ENCODE measurements at places on chromosomes 7 and 10.

DNA sequence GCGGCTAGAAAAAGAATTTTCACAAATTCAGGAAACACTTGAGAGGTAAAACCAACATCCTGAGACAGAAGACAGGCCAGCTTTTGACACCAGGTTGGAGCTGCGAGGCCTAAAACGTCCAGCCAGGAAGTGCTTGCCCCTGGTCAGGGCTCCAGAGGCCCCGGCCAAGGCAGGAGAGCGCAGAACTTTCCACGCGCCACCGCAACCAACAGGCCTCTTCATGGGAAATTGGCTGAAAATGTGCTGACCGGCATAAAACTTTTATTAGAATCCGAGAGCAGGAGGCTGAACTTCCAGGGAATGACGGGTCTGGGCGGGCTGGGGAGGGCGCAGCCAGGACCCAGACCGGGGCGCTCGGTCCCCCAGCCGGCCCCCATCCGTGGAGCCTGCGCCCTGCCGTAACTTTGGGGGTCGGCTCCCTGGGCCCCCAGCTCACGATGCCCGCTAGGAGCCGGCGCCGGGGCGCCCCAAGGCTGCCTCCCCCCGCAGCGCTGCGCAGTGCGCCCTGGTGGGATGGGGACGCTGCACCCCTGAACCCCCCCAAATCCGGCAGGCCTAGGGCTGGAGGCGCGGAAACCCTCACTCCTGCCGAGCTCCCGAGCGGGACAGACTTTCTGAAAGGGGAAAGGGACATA lies 414.0 kb upstream of the MKI67 start:
- DNase-seq = no peak

DNA sequence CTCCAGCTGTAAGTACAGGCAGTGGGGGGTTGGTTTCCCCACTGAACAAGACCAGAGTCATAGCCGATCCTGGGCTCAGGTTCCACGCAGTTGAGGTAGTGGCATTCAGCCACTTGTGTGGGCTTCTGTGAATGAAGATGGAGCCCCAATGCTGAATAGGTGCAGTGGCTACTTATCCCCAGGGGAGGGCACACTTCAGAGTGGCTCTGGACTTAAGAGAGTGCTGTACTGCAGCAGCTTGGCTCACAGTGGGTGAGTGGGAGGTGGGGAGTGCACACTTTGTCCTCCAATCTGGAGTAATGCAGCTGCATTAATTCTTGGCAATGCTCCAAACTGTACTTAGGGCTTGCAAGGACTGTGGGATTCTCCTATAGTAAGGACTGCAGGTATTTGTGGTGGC lies 81.9 kb downstream of the BUB3 start:
- DNase-seq = no peak

GRCh38 chr10:19651549-19651948 lies 164.7 kb upstream of the PLXDC2 start:
- peak; percentile 51 for DNase-seq

- DNase-seq = peak; percentile 99
Measured at GRCh38 chr7:75738975-75739795, 444 bp upstream of the HIP1 start.

DNA sequence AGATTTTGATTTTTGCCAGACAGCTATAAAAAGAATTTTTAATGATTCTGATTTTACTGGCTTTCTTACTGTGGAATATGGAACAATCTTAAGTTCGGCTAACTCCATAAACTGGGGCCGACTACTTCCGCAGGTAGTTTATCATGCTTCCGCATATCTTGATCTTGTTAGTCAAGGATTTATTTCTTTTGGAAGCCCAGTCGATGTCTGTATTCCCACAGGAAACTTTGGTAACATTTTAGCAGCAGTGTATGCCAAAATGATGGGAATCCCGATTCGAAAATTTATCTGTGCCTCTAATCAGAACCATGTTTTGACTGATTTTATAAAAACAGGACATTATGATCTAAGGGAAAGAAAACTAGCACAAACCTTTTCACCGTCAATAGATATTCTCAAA lies 8.1 kb downstream of the THNSL1 start:
- no peak for DNase-seq

DNA sequence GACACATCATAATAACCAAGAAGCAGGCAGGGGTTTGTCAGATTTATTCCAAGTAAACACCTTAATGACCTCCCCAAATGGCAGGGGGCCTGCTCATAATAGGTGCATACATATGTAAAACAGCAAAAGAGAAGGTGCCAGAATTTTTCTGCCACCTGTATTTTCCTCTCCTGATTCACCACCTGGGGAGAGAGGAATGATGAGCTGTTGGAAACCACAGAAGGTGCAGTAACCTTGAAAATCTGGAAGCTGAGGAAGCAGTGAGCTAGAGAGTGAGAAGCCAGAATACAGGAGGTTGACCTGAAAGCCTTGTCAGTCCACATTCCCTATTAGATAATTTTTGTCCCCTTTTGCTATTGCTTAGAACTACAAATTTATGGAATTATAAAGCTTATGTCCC lies 46.2 kb upstream of the PDE1C start:
- DNase-seq = no peak

DNA sequence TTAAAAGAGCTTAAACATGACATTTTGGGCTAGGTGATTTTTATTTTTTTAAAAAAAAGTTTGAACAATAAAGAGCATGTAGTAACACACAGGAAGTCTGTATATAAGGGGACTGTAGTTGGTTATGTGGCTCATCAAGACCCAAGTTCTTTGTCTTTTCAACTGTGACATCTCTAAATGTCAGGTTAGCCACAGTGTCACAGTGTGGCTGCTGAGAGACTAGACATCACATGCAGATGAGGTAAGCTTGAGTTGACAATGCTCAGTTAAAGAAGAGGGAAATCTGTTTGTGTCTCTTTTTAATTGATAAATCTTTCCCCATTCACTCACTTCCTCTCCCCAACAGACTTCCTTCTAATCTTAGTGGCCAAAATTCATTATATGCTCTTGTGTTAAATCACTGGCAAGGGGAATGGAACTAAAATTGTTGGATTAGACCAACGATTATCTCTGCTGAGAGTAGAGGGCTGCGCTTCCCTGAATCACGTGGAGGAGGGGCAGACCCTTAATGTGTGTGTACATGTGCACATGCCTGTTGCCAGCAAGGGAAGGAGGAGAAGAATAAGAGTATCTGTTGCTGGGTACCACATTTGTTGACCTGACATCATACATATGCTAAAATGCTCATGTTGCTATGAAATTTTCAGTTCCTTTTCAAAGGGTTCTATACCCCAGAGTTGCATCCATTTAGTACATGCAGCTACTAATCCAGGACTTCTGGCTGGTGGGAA lies 78.3 kb downstream of the MMRN2 start:
- no peak for DNase-seq

GRCh38 chr7:131827421-131827820 lies 271.0 kb upstream of the PODXL start:
- no peak for DNase-seq

DNA sequence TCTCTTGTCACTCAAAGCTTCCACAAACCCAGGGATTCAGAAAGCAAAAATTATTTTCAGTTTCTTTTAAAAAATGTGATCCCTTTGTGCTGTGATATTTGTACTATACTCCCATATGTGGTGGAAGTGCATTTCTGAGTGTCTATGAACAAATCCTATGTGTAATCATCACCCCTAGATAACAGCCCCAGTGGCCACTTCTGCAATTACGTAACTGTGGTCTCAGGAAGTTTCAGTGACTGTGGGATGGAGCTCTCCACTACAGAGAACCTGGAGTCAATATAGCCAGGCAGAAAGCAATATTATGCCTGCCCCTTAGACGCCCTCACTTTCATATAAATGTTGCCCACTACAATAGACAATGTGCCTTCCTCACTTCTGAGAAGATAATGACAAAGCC lies 1101.7 kb upstream of the GHITM start:
- peak; percentile 13 for DNase-seq

- no peak for DNase-seq
Measured at GRCh38 chr7:18450019-18450418, 45.5 kb upstream of the HDAC9 start.

- no peak for DNase-seq
Measured at GRCh38 chr7:135178364-135178763, 7.9 kb upstream of the CYREN start.

DNA sequence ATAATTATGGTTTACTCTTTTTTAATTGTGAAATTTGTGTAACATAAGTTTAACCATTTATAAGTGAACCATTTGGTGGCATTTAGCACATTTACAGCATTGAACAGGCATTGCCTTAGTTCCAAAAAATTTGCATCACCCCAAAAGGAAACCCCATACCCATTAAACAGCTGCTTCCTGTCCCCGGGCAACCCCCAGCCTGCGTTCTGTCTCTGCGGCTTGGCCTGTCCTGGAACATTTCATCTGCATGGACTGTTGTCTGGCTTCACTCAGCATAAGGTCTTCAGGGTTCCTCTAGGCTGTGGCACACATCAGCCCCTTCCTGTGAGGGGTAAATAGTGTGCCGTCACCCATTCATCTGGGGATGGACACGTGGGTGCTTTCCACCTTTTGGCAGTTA lies 6.9 kb downstream of the RET start:
- DNase-seq = no peak

DNA sequence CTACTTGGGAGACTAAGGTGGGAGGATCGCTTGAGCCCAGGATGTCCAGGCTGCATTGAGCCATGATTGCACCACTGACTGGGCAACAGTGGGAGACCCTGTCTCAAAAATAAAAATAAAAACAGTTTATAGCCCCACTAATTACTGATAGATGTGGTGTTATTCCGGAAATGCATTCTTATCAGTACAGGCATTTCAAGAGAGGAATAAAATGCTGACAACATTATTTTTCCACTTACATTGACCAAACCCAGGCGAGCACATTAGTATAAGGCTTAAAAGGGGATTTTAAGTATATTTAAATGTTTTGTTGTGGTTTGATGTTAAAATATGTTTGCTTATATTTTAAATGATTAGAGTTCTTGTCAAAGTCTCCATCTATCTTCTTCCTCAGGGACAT lies 359.5 kb downstream of the PLXDC2 start:
- no peak for DNase-seq
